ENCODE measurements at places on chromosomes 3 and 15.

DNA sequence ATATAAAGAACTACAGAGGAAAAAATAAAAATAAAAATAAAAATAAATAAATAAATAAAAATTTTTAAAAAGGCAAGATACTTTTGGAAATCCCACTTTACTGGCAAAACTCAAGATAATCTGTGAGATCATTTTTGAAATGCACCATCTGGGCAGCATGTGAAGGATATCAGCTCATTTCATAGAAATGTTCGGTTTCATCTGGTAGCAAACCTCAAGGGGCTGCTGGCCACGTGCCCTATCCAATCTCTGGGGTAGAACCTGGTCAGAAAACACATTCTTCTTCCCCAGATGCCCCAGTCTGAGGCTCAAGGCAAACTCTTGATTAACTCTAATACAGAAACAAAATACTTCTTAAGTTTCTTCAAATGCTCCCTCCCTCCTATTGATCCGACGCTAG is 166.0 kb downstream of the FMN1 start:
- DNase-seq = no peak

DNA sequence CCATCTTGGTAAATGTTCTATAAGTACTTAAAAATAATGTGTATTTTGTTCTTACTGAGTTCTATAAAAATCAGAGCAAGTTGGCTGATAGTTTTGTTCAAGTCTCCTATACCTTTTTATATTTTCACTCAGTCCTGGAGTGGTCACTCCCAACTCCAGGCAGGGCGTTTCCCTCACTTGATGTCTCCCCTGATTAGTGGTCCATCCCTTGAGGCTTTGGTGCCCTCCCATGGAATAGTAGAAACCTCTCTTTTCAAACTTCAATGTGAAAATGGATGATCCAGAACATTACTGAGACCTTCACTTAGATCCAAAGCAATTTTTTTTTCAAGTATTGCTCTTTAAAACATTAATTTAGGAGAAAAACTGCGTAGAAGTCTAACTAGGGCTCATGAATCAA is 25.0 kb upstream of the SCN10A start:
- DNase-seq = no peak

GRCh38 chr3:5505163-5505562 is 317.7 kb downstream of the EDEM1 start:
- no peak for DNase-seq

GRCh38 chr3:51282931-51283330 is 102.2 kb upstream of the MANF start:
- DNase-seq = no peak

- no peak for DNase-seq
Measured at GRCh38 chr15:90553248-90553745, 23.6 kb downstream of the CRTC3 start.

DNA sequence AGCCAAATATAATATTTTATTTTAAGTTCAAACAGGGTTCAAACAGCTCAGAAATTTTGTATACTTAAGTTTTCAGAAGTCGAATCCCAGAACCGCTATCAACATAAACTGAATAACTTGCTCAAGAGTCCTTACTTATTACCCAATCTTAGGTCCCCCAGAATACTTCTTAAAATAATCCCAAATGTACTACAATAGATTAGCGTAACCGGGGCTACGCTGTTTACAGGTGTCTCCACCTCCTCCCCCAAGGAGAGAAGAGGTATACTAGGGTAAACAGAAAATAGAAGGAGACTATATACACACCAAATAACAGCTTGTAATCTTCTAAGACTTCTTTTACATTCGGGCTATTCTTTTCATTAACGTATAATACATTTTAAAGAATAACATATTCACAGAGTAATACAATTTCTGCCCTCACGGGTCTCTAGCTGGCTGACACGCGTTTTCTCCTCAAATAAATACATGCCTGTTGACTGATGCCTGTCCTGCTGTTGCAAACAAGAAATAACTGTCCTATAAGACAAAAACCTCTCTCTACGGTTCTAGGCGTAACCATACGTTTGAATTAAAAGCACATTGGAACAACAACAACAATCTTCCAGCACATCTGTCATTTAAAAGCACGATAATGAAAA is 1.3 kb downstream of the DENND4A start:
- DNase-seq = no peak

DNA sequence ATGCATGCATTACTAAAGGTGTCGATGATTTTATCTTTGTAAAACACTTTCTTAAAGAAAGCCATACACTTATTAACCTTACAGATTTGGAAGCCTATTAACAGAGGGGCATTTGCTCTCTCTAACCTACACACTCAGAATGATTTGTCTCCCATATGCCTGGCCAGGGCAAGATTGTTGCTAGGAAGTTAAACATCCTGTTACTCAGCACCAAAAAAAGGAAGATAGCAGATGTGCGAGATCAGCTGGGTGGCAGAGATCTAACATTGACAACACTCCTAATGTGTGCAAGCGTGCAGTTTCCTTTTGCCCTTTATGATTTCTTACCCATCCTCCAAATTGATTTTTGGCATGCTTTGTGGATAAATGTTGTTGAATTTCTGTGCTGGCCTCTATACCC is 73.9 kb upstream of the TMEM108 start:
- no peak for DNase-seq

DNA sequence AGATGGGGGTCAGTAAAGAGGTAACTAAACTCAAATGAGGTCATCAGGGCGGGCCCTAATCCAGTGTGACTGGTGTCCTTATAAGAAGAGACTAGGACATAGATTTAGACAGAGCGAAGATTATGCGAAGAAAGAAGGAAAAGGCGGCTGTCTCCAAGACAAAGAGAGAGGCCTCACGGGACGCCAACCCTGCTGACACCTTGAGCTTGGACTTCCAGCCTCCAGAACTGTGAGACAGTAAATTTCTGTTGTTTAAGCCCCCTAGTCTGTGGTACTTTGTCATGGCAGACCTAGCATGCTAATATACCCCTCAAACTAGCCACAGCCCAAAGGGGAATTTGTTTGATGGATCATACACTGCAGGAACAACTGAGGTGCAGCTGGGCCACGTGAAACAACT is 183.0 kb downstream of the ABHD5 start:
- DNase-seq = no peak

DNA sequence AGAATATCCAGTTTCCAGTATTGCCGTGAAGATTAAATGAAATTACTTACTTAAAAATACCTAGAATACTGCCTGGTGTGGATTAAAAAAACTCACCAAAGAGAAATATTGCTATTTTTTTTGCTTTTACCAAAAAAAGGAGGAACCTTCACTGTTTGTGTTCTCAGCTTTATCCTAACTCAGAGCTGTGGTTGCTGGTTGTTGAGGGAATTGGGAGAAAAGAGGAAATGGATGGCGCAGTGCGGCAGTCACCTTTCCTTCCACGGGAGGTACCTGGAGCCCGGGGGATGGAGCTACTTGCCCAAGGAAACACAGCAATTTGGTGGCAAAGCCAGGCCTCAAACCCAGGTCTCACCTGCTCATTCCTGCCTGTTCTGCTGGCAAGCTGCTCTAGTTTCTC is 270.3 kb downstream of the RPLP1 start:
- DNase-seq = no peak

- no peak for DNase-seq
Measured at GRCh38 chr15:63839722-63840121, 6.0 kb upstream of the HERC1 start.

DNA sequence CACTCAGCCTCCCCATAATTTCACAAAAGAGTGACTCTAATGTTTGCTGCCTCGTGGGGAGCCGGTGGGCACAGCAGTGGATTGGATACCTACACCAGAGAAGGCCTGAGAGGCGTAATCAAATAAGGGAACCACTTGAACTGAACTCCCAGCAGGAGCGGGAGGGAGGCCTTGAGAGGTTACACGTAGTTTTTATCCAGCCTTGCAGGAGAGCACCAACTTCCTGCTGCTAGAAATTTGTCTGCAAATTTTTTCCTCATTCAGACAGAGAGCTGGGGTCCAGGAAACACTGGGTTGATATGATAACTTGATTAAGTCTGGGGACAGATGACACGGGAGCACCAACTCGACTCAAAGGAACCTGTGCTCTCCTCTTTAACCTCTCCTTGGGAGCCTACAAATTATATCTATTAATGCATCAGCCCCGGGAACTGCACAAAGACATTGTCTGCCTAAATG is 69.8 kb downstream of the HES1 start:
- peak; percentile 14 for DNase-seq

GRCh38 chr3:147729641-147730040 is 320.5 kb downstream of the ZIC1 start:
- no peak for DNase-seq

DNA sequence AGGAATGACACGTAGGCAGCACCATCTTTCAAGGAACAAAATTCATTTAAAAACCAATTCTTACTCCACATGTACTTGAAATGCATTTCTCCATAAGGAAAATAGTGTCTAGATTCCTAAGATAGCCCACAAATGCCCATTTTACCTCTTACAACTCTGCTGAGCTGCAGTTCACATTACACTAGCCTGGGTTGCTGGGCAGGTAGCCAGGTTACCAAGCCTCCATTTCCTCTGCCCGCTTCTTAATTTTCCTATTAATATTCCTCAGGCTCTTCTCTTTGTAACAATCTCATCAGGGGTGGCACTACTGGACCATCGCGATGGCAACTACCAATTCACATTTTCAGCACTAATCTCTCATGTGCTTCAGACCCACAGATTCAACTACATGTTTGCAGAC is 10.8 kb downstream of the ATP13A3 start:
- no peak for DNase-seq

DNA sequence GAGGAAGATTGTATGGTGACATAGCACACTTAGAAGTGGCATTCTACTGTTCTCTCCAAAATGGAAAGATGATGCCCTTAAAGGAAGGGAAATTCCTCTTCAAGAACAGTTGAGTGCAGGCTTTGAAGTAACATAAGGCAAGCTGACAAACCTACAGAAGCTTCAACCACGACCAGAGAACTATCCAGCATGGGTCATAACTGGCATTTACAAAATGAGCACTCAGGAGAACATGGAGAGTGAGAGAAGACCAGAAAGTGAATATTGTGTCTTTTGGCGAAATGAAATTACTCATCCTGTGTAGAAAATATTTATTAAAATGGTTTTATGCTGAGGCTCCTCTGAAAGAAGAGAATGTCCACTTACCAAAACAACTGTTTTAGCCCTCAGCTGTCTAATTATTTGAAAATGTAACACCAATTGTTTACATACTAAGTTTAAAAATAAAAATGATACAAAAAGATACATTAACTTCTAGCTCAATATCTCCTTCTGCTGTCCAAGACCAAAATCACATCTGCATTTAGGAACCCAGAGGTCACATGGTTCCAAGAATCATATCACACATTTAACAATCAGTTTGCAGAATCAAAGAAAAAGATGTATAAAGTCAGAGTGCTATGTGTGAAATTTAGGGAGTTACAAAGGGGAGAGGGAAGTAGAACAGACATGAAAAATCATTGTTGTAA is 216.9 kb downstream of the ATP8B4 start:
- DNase-seq = no peak

DNA sequence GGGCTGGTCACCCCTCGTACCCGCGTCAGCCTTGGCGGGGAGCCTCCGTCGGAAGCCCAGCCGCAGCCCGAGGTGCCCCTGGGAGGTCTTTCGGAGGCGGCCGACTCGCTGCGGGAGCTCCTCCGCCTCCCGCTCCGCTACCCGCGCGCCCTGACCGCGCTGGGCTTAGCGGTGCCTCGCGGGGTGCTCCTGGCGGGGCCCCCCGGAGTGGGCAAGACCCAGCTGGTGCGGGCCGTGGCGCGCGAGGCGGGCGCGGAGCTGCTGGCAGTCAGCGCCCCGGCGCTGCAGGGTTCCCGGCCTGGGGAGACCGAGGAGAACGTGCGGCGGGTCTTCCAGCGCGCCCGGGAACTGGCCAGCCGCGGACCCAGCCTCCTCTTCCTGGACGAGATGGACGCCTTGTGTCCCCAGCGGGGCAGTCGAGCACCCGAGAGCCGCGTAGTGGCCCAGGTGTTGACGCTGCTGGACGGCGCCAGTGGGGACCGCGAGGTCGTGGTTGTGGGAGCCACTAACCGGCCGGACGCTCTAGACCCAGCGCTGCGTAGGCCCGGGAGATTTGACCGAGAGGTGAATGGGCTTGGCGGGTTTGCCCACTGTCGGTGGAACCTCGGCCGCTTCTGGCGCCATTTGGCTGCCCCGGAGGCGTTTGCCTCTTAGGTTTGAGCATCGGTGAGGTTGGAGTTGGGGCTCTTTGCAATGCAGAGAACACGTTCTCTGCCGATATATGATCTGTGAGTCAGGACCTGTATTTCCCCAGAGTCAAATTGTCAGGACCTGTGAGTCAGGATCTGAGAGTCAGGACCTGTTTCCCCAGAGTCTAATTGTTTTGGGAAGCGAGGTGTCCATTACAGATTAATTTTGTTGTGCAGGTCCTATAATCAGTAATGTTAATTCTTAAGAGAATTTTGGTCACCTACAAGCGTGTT is 24.9 kb upstream of the GATM start:
- DNase-seq = no peak

DNA sequence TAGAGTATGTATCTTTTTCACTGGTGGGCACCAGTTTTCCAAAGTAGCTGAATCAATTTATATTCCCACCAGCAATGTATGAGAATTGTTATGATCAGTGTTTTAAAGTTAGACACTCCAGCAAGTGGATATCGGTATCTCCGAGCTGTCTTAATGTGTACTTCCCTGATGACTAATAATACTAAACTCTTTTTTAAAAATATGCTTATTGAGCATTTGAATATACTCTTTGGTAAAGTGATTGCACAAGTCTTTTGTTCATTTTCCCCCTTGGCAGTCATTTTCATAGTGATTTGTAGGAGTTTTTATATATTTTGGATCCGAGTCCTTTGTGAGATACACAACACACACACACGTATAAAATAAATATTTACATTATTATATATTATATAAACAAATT is 12.5 kb upstream of the FEM1B start:
- DNase-seq = no peak

GRCh38 chr15:69491038-69491505 is 38.5 kb downstream of the RPLP1 start:
- DNase-seq = no peak
